Kidney (tissue), 22 donors: ENCODE measurements at places on chromosomes 1 and 21. TPM values are rescaled to one million over a fixed set of nuclear protein-coding genes. Genes with fewer than 3 reads are reported as not detected.

- H3K36me3 ChIP-seq = no peaks in the 10 kb centered on the region
- H3K4me1 ChIP-seq = no peaks in the 10 kb centered on the region
- DNase-seq = no peak
- no peak overlapping the region for H3K4me3 ChIP-seq
- no peaks in the 10 kb centered on the region for H3K27me3 ChIP-seq
These were observed 24.2 kb upstream of the CXADR start for GRCh38 chr21:17488620-17489019.

- H3K4me3 ChIP-seq = no peak overlapping the region
- no peaks in the 10 kb centered on the region for H3K27me3 ChIP-seq
- peaks cover 20% of the 10 kb centered on the region for H3K4me1 ChIP-seq
- H3K36me3 ChIP-seq = peaks cover 37% of the 10 kb centered on the region
These were observed 38.1 kb downstream of the TMEM53 start for GRCh38 chr1:44636083-44636687.

DNA sequence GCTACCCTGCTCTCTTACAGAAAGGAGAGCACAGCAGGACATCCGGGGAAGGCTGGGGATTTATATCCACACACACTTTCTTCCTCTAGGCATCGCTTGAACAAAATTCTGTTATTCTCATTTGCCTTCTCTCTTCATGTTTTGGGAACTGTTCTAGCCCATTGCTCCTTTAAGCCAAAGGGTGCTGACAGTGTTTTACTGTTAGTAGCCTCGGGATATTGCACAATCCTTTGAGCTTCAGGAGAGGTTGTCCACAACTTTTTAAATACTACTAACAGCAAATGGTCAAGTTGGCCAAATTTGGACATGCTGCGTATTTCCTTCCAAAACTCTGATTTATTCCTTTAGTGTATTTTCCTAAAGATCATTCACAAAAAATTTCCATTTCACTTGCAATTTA is 579.2 kb upstream of the RGS18 start:
- no peaks in the 10 kb centered on the region for H3K27me3 ChIP-seq
- H3K4me3 ChIP-seq = no peak overlapping the region
- H3K4me1 ChIP-seq = no peaks in the 10 kb centered on the region
- no peak for DNase-seq
- H3K36me3 ChIP-seq = no peaks in the 10 kb centered on the region
- H3K27ac ChIP-seq = no peak overlapping the region

DNA sequence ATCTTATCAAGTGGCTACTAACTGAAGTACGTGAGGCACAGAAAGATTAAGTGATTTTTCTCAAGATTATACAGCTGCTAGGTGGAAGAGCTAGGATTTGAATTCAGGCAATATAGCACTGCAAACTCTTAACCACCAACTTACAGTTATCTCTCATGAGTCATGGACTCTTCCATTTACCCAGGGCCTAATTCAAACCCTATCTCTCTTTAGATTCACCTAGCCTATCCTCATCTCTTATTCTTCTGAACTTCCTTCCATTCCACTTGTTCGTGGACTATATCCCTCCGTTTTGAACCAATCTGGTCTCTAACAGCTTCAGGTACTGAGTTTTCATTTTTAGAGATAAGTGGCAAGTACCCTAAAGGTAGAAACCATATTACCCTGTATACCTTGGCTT is 92.8 kb upstream of the DMRTA2 start:
- H3K27ac ChIP-seq = no peak overlapping the region
- no peak overlapping the region for H3K4me3 ChIP-seq
- no peaks in the 10 kb centered on the region for H3K4me1 ChIP-seq
- no peaks in the 10 kb centered on the region for H3K36me3 ChIP-seq
- H3K27me3 ChIP-seq = no peaks in the 10 kb centered on the region

- peaks cover 3% of the 10 kb centered on the region for H3K27me3 ChIP-seq
- DNase-seq = peak; percentile 83
- no peak overlapping the region for H3K27ac ChIP-seq
- H3K4me1 ChIP-seq = no peaks in the 10 kb centered on the region
These were observed 6.9 kb upstream of the GPATCH4 start for GRCh38 chr1:156608036-156608674.

- H3K36me3 ChIP-seq = no peaks in the 10 kb centered on the region
- DNase-seq = no peak
- no peak overlapping the region for H3K27ac ChIP-seq
- no peak overlapping the region for H3K4me3 ChIP-seq
These were observed 18.4 kb upstream of the CLSTN1 start for GRCh38 chr1:9842073-9842711.

DNA sequence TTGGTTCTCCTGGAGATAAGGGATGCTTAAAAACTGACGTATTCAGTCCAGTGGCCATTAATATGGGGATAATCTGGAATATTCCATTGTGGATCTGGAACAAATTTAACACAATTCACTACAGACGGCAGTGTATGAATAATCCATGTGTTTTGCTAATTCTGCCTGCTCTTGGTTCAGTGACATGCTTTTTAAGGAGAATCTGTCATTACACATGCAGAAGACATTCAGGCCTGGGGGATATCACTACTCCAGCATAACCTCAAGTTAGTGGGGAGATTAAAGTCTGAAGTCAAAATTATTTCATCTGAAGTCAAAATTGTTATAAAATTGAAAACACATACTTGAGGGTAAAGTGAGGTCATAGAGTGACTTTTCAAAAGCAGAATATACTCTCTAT is 789.3 kb downstream of the USP25 start:
- no peaks in the 10 kb centered on the region for H3K27me3 ChIP-seq
- H3K36me3 ChIP-seq = no peaks in the 10 kb centered on the region
- no peak overlapping the region for H3K4me3 ChIP-seq

SLAMF9 gene
- total RNA-seq = not detected

ARID4B gene
- total RNA-seq = 50.3 TPM

DNA sequence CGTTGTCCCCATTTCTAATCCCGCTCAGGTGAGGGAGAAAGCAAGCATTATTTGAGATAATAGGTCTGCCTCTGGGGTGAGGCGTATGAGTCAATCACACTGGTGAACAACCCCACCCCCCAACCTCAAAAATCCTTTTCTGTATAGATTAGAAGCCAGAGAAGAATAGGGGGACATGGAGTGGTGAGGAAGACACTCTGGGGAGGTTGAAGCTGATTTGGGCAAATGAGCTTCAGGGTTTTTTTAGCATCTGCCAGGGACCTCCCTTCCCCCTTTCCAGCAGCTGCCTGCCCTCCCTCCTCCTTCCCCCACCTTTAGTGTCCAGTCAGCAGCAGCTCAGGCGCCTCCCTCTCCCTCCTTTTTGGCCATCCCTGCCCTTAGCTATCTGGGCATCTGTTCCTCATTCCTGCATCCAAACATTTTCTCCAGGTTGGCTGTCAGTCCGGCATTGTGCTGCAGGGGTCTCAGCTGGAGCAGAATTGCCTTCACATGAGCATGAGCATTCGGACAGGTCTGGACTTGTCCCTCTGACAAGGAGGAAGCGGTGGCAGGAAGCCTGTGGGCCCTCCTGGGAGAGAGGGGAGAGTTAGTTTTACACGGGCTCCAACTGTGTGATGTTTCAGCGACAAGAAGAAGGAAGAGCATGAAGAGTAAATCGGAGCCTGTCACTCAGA is 30.8 kb upstream of the PTGFRN start:
- H3K27me3 ChIP-seq = no peaks in the 10 kb centered on the region
- H3K36me3 ChIP-seq = no peaks in the 10 kb centered on the region
- peak; percentile 46 for DNase-seq
- no peak overlapping the region for H3K4me3 ChIP-seq
- H3K4me1 ChIP-seq = peaks cover 9% of the 10 kb centered on the region

DNA sequence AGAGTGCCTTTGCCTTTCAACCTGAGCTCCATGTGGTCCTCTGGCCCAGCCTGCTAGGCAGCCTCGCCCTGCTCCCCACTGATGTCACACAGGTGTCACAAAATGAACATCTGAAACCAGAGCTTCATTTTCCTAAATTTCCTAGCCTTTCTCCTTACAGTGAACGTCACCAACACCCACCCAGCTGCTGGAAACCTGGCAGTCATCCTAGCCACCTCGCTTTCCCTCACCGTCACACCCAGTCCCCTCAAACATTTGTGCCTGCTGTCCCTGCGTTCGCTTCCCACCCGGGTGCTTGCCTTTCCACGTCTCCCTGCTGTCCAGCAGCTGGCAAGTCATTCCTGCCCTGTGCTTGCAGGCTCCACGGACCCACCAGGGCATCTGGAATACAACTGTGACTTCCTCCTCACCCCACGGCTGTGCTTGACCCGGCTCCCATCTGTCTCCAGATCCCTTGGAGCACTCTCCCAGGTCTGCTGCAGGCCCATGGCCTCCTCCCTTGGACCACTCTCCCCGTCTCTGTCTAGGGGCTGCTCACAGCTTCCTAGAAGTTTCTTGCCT is 23.5 kb downstream of the ADARB1 start:
- DNase-seq = no peak
- H3K27ac ChIP-seq = no peak overlapping the region
- no peak overlapping the region for H3K4me3 ChIP-seq
- H3K27me3 ChIP-seq = no peaks in the 10 kb centered on the region

RNU1-2 gene
- total RNA-seq = 8,605 TPM

EDN2 gene
- total RNA-seq = 2.9 TPM

DNA sequence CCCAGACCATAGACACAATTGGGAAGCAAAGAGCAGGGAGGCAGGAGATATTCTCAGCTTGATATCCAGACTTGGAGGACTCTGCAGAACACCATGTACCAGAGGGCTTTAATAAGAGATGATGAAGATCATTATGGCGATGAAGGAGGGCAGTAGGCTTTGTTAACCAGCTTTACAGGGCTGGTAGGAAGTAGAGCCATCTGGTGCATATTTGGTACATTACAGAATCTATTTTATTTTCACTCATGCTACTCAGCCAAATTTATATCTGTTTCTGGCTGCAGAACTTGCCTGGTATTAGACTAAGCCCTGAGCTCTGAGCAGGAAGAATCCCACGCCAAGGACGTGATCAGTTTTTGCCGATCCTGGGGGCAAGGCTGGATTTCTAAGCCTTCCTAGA is 61.8 kb upstream of the SYT6 start:
- no peak overlapping the region for H3K27ac ChIP-seq
- peaks cover 4% of the 10 kb centered on the region for H3K4me1 ChIP-seq
- no peak for DNase-seq
- no peaks in the 10 kb centered on the region for H3K27me3 ChIP-seq
- H3K36me3 ChIP-seq = no peaks in the 10 kb centered on the region

PGLYRP3 gene
- not detected for total RNA-seq

PTPRC gene
- 60.2 TPM for total RNA-seq

- no peaks in the 10 kb centered on the region for H3K4me1 ChIP-seq
These were observed 31.1 kb downstream of the KLHDC7A start for GRCh38 chr1:18511874-18512150.

DNA sequence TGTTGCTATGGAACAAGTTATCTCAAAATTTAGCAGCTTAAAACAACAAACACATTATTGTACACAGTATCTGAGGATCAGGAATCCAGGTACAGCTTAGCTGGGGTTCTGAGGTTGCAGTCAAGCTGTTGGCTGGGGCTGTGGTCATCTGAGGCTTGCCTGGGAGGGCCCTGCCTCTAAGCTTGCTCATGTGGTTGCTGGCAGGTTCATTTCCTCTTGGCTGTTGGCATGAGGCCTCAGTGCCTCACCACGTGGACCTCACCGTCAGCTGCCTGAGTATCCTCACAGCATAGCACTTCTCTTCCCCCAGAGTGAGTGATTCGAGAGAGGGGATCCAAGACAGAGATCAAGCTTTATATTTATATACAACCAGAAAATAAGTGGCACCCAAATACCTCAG is 18.6 kb downstream of the NTPCR start:
- H3K27me3 ChIP-seq = no peaks in the 10 kb centered on the region
- H3K36me3 ChIP-seq = peaks cover 15% of the 10 kb centered on the region
- no peak overlapping the region for H3K27ac ChIP-seq
- no peak overlapping the region for H3K4me3 ChIP-seq
- no peak for DNase-seq

IL24 gene
- total RNA-seq = not detected

DNA sequence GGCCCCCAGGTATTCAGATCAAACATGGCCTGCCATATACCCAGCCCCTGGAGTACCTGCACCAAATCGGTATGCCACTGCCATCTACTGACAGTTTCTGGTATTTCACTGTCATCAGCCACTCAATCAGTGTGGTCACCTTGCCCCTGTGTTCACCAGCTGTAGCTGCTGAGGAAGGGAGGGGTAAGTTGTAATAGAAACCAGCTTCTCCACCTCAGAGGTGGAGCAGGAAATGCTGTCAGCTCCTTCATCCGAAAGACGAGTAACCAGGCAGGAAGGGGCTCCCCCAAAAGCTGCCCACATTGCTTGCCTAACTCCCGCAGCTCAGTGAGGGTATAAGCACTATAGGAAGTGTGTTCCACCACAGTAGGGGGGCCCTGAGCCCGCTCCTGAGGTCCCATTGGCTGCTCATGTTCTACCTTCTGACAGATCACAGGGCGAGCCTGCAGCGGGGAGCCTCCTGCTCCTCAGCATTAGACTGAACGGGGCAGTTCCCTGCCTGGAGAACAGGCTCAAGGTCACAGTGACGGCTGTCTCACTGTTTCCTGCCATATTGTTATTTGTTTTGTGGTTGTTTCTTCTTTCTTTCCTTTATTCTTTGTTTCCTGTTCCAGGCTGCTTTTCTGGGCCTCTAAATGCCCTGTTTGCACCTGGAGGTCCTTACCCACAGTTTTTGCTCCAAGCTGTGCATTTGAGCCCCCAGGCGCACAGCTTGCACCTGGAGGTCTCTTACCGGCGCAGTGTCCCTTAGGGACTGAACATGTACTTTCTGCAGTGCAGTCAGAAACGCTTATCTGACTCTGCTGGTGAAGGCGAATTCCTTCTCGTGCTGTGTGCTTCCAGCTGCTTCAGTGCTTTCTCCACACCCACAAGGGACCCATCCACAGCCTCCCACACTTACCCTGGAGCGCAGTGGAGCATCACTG is 1638.3 kb downstream of the MRPL39 start:
- no peaks in the 10 kb centered on the region for H3K36me3 ChIP-seq
- no peaks in the 10 kb centered on the region for H3K4me1 ChIP-seq

- peak; percentile 71 for DNase-seq
- no peak overlapping the region for H3K4me3 ChIP-seq
These were observed 13.2 kb upstream of the MFN2 start for GRCh38 chr1:11967028-11967547.

- peaks cover 10% of the 10 kb centered on the region for H3K27me3 ChIP-seq
- H3K27ac ChIP-seq = no peak within 1 kb of the TSS
- peak; percentile 81 for DNase-seq
- H3K4me1 ChIP-seq = peaks cover 6% of the 10 kb centered on the region
- H3K36me3 ChIP-seq = no peaks in the 10 kb centered on the region
These were observed at the start of gene WNT4 for GRCh38 chr1:22143065-22144033. Gene WNT4, minus strand, starts transcription at chr1:22143097. Its CDS starts 175 bp downstream, at chr1:22142922.

GRCh38 chr1:116205941-116206679 is 94.9 kb downstream of the MAB21L3 start:
- H3K27me3 ChIP-seq = no peaks in the 10 kb centered on the region
- H3K36me3 ChIP-seq = no peaks in the 10 kb centered on the region
- DNase-seq = no peak
- H3K27ac ChIP-seq = no peak overlapping the region

DNA sequence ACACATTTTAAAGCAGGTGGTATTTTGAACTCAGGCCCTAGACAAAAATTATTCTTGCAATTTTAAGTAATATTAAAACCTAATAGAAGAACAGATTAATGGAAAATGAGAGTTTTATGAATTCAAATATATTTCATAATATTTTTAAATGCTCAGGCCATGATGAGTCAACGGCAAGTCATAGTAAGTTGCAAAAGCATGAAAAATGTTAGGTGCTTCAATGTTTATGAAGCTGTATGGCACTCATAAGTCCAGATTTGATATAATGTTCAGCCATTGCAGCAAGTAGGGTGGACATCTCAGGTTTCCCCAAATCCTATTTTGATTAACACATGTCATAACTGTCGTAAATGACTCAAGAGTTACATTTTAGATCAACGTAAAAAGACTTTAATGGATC is 112.6 kb downstream of the GRIK1 start:
- no peak for DNase-seq
- H3K27me3 ChIP-seq = no peaks in the 10 kb centered on the region
- no peaks in the 10 kb centered on the region for H3K4me1 ChIP-seq
- no peak overlapping the region for H3K4me3 ChIP-seq

RSPH1 gene
- 12.0 TPM for total RNA-seq
